Stimulated activated CD4-positive, alpha-beta T cell treated with anti-CD3 and anti-CD28 coated beads, Interleukin-1b, Interleukin-23, amount 100 ng/mL, for 24 hours (primary cell): ENCODE measurements at places on chromosomes 7 and 10.

GRCh38 chr7:127946111-127946510, 85.1 kb downstream of the LRRC4 start:
- no peak for DNase-seq

DNA sequence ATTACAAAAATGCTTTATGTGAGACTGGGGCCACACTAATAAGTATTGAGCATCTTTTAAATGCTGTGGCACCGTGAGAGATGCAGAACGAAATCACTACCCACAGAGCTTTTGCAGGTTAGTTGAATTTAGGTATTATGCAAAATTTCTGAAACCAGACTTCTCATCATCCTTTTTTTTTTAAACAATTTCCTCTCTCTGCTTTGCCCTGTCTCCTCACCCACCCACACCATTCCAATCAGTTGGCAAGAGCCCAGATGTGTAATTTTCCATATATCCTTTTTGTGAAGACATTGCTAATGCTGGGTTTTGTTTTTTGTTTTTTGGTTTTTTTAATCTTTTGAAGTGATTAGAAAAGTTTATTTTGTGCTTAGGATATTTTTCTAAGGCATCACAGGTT, 1.1 kb downstream of the YAE1 start:
- DNase-seq: no peak

DNA sequence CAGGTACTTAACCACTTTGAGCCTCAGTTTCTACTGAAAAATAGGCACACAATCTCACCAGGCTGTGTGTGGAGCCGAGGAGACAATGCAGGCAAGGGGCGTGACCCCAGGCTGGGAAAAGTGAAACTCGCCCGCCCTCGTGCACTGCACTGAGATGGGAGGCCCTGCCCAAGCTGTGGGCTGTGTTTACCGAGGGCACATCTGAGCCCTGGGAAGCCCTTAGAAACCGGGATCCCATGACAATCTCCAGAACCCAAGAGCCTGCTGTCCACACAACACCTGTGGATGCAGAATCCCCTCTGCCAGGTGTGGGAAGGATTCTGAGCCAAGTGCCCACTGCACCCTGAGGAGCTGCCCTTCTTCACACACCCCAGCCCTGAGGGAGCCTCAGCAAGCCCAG, 198.3 kb downstream of the GRID1 start:
- DNase-seq: no peak

- no peak for DNase-seq
Observed at GRCh38 chr7:5218564-5219360, 28.7 kb downstream of the WIPI2 start.

DNA sequence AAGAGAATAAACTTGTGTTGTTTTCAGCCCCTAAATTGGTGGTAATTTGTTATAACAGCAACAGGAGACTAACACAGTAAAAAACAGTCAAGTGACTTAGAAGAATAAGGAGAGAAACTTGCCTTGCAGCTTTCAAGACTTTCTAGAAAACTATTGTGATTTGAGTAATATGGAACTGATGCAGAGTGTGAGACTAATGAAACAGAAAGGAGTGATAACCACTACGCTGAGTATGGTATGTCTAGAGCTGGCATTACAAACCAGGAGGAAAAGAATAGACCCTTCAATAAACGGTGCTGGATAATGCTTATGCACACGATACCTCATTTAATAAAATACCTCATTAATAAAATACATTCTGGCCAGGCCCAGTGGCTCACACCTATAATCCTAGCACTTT, 99.9 kb downstream of the CREM start:
- no peak for DNase-seq

GRCh38 chr10:27643301-27643700, 102.3 kb downstream of the MKX start:
- no peak for DNase-seq

- no peak for DNase-seq
Observed at GRCh38 chr7:29974286-29974685, 15.3 kb downstream of the SCRN1 start.

DNA sequence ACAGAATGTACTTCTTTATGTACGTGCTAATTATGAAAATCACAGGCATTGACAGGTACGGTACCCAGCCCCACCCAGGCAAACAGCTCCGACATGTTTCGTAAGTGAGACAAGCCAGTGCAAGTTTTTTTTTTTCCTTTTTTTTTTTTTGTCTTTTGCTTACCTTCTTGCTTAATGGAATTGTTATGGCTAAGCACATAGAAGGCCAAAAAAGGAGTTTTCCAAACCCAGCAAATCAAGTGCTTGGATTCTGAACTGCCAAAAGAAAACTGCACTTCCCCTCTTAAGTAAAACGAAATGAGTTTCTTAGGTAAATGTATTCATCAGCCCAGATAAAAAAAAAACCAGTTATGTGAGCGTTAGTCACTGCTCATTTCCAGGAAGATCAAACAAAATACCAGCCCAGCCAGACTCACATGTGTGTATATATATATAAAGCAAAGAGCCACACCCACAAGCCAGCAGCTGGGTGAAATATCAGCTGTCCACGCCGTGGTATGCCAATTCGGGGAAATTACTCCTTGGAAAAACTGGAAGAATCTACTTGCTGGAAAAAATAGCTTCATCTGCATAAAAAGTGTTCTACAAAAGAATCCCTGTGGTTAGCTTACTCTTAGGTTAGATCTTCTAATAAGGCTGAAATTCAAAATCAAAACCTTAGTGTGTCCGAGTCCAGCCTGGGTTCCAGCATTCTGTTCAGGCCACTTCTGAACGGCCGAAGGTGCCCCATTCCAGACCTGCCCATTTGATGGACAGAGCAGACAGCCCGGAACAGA, 8.0 kb downstream of the KLF6 start:
- no peak for DNase-seq

- no peak for DNase-seq
Observed at GRCh38 chr7:24834128-24834798, 77.0 kb upstream of the GSDME start.

DNA sequence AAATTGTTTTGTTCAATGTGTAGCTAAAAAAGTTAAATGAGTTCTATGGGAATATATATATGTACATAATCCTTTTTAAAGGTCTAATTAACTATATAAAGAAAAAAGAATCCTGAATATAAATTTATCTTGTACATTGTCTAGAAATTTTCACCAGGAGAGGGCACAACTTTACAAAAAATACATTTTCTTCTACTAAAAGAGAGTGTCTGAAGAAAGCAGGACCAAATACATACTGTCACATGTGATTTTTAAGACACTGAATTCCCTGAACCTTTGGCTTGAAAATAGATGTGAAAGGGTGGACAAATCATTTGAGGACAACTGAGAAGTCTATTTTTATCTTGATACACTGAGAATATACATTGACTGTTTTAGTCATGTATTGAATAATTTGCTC, 204.3 kb downstream of the DGKB start:
- no peak for DNase-seq

GRCh38 chr10:182441-183201, 47.4 kb downstream of the ZMYND11 start:
- no peak for DNase-seq

DNA sequence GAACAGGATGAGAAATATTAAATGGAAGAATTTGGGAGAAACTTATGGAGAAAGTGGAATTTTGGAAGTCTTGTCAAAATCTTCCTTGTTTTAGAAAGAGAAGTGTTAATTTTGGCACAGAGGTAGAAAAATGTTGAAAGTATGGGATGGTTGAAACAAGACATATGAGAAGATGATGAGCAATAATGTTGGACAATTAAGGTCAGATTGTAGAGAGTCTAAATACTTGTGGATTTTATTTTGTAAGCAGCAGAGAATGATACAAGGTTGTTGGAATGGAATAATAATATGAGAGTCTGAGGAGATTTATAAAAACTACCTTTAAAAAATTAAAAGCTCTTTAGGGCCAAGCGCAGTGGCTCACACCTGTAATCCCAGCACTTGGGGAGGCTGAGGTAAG, 34.6 kb downstream of the PHTF2 start:
- no peak for DNase-seq

- no peak for DNase-seq
Observed at GRCh38 chr10:123621492-123621891, 44.7 kb upstream of the GPR26 start.

DNA sequence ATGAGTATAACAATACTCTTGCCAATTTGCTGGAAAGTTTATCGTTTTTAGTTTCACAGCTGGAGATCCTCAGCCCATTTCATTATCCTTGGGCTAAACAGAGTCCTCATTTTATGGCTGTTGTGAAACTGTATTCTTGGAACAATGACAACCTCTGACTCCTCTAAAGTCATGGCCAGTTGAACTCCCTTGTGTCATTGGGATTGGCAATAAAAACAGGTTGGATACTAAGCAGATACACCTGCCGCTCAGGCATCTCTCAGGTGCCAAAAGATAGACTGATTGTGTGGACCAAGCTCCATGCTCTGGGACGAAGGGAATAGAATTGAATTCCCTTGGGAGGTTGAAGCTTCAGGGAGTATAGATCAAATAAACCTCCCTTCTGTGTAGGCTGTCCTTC, 182.2 kb downstream of the WDR11 start:
- no peak for DNase-seq

GRCh38 chr7:41808541-41808940, 105.7 kb upstream of the INHBA start:
- no peak for DNase-seq

GRCh38 chr7:227926-228325, 35.6 kb downstream of the FAM20C start:
- no peak for DNase-seq

- no peak for DNase-seq
Observed at GRCh38 chr7:137073571-137074325, 205.3 kb downstream of the CHRM2 start.

DNA sequence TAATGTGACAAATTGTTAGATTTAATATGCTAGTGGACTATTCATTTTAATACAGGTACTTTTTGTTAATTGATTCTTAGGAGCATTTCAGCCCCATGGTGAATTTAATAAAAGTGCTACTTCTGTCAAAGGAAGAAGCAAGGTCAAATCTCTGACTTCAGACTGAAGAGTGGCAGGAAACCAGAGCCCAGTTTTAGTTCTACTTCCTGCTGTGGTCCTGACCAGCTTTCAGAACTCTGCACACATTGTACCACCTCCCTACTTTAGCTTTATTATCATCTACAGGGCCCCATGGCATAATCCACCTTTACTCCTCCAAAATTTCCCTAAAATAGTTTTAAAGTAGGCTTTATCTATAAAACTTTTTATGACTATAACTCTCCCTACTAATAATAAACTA, 33.7 kb downstream of the CTTNBP2 start:
- DNase-seq: no peak

DNA sequence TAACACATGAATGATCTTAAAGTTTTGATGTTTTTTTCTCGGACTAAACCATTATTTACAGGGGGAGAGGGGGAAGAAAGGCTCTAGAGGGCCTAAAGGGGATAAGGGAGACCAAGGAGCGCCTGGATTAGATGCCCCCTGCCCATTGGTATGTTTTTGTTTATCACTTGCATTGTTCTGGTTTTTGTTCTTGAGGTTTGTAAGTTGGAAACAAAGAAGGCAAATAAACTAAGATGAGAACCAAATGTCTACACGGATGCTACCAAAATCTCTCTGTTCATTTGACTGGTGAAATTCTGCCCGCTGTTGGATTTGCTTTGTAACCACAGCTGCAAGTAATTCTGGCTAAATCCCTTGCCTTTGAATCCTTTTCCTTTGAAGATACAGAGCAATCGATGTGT, 99.8 kb upstream of the MACROH2A2 start:
- no peak for DNase-seq

DNA sequence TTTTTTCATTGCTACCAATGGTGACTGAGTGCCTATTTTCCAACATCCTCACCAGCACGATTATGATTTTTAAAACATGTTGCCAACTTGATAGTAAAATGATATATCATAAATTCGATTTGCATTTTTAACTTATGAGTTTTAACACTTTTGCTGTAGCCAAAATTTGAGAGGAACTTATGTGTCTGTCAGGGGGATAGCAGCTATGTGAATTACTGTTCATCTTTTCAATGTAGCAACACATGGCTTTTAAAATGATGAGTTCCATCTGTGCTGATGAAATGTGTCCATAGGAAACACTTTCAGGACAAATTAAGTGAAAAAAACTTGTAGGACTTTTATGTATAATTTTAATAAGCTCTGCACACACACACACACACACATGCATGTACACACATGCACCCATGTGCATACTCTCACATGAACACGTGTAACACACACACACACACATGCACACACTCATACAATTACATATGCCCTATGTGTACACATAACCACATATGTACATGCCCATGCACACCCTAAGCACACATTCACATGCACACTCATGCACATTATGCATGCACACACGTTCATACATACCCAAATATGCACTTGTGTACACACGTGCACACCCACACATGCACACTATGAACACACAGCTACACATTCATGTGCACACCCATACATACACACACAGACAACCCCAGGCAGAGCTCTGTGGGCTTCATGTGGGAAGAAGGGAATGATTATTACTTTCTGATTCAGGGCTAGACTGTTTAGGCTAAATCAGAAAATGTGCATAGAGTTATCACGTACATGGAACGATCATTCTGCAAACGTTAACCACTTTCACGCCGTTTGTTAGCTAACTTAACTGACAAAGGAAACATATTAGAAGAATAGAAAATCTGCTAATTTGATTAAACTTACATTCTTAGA, 68.9 kb downstream of the C10orf143 start:
- DNase-seq: no peak

GRCh38 chr7:105825371-105825770, 51.0 kb downstream of the ATXN7L1 start:
- DNase-seq: no peak

- no peak for DNase-seq
Observed at GRCh38 chr10:35340975-35341374, 4.7 kb downstream of the CCNY start.

DNA sequence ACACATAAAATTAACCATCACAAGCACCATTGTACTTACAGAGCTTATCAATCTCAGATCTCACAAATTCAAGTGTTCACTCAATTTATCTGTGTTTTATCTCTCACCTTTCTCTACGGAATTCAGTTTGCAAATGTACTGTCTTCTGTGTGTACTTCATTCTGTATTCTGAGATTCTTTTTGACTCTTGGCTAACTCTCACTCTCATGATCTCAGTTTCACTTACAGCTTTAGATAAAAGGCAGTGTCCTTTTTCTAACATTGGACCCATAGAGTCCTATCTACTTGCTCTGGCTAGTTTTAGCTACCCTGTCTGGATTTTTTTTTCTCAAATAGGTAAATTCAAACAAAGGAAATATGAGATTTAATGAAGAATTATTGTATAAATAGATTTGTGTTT, 176.0 kb downstream of the CCDC7 start:
- no peak for DNase-seq

GRCh38 chr10:18689498-18689897, 30.3 kb downstream of the ARL5B start:
- DNase-seq: no peak

DNA sequence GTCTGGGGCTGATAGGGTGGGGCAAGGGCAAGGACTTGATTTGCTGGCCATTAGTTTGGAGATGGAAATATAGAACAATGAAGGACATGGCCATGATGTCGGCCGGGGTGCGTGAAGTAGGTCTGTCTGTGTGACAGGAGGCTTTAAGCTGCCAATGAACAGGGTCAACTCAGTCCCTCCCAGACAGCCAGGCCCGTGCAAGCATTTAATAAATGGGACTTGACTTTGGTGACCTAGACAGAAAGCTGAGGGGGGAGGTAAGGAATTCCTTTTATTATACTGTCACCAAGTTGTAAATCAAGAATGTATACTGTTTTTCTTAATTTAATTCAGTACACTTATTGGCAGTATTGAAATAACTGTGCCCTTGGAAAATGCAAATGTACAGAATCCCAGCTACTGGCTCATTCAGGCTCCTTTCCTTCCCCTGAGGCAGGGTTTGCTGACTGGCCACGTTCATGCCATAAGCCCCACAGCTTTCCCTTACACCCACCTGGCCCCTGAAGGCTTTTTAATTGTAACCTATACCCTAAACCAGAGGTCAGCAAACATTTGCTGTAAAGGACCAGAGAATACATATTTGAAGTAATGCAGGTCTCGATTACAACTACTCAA, 87.2 kb downstream of the WIPF3 start:
- DNase-seq: no peak
